ENCODE measurements at places on chromosomes 1 and 21. TPM values are rescaled to one million over a fixed set of nuclear protein-coding genes. Genes with fewer than 3 reads are reported as not detected.

LCE2A gene
- total RNA-seq, result not detected

FCRLB gene
- total RNA-seq, result 0.34 TPM

CLCA4 gene
- not detected for total RNA-seq

TRIM63 gene
- total RNA-seq, result not detected

GUCA2B gene
- not detected for total RNA-seq

UQCRH gene
- 107 TPM for total RNA-seq

C1orf185 gene
- total RNA-seq, result not detected

SEMA4A gene
- total RNA-seq, result 48.6 TPM

LRRC52 gene
- total RNA-seq, result not detected

HES2 gene
- not detected for total RNA-seq

ZSWIM5 gene
- 2.3 TPM for total RNA-seq

RGS18 gene
- total RNA-seq, result 2.0 TPM

MAGI3 gene
- total RNA-seq, result 6.0 TPM

RAB13 gene
- 0.73 TPM for total RNA-seq

Measured in naive thymus-derived CD4-positive, alpha-beta T cell (primary cell).